ENCODE measurements at places on chromosomes 7 and 10.

- no peak for DNase-seq
Measured at GRCh38 chr10:119342335-119342734, 135.0 kb downstream of the GRK5 start.

GRCh38 chr7:87199700-87200450, 19.7 kb downstream of the TMEM243 start:
- no peak for DNase-seq

- DNase-seq: no peak
Measured at GRCh38 chr7:11228515-11228914, 254.8 kb downstream of the PHF14 start.

GRCh38 chr10:69943292-69943820, 109.3 kb upstream of the MACROH2A2 start:
- DNase-seq: no peak

DNA sequence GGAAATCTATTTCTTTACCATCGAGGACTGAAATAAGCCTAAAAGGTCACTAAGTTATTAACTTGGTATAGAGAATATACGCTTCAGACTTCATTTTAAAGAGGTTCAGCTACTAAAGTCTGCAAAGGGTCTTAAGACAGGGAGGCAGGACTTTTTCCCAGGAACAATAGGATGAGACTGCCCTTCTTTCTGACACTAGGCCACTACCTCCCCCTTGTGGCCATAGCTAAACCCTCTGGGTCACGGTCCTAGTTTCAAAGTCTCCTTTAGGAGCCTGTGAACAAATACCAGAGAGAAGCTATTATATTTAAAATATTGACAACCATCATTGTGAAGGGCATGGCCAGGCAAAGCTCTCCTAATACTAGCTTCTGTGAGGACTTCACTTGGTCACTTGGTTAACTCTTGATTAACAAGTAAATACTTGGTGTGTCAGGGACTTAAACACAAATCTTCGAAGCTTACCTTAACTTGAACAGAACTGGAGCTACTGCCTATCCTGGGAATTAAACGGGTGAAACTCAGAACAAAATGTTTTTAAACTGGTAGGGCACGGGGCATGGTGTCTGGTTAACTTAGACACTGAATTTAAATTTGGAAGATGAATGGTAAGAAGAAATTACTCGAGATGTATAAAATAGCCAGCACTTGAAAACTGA, 75.6 kb downstream of the CCDC6 start:
- DNase-seq: peak; percentile 44

DNA sequence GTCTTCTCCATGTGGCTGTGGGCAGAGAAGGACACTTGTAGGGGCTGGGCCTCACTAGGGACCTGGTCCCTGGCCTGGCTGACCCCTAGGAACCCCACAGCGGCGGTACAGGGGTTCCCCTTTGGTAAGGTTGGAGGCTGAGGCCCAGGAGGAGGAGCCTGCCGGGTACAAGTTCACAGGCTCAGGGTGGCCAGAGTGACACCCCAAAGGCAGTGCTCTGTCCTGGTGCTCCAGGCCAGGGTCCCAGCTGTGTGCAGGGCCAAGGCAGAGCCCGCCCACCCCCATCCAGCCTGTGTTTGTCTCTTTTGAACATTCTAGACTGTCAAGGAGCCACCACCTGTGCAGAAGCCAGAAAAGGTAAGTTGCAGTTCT, 23.3 kb downstream of the ANTXRL start:
- DNase-seq: no peak

DNA sequence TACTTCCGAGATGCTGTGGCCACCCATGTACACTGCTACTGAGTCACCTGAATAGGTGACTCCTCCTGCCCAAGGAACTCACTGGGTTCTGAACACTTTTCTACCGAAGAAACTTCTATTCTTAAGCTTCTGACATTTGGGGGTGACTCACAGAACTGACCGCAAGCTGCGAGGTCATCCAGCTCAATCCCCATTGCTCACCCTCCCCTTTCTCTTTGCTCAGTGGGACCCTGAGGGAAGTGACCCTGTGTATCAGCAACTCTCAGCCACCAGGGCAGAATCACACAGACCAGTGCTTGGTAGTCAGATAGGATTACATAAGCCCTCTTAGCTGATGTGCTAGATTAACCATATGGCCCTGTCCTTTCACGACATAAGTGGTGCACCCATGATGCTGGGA, 46.3 kb downstream of the INSYN2A start:
- no peak for DNase-seq

DNA sequence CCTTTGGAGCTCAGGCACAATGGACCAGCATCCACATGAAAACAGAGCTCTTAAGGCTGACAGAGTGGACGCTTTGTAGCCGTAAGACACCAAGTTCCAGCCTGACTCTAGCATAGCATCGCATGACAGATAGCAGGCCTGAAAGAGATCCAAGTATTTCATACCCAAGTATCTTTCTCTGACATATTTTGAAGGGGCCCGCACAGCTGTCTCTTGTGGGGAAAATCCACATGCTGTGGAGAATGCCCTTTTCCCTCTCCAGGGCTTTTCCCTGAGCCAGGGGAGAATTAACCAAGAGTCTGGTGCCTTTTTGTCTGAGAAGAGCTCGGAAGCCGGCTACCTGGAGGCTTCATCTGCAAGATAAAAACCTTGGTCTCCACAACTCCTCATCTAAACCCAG, 51.0 kb downstream of the CFAP46 start:
- no peak for DNase-seq

GRCh38 chr7:78760620-78761355, 692.7 kb downstream of the MAGI2 start:
- DNase-seq: no peak

- peak; percentile 89 for DNase-seq
Measured at GRCh38 chr7:33040803-33041516, 21.6 kb downstream of the NT5C3A start.

- DNase-seq: no peak
Measured at GRCh38 chr10:104622175-104622574, 18.9 kb upstream of the SORCS3 start.

GRCh38 chr10:8138471-8138870, 84.0 kb downstream of the GATA3 start:
- DNase-seq: no peak

DNA sequence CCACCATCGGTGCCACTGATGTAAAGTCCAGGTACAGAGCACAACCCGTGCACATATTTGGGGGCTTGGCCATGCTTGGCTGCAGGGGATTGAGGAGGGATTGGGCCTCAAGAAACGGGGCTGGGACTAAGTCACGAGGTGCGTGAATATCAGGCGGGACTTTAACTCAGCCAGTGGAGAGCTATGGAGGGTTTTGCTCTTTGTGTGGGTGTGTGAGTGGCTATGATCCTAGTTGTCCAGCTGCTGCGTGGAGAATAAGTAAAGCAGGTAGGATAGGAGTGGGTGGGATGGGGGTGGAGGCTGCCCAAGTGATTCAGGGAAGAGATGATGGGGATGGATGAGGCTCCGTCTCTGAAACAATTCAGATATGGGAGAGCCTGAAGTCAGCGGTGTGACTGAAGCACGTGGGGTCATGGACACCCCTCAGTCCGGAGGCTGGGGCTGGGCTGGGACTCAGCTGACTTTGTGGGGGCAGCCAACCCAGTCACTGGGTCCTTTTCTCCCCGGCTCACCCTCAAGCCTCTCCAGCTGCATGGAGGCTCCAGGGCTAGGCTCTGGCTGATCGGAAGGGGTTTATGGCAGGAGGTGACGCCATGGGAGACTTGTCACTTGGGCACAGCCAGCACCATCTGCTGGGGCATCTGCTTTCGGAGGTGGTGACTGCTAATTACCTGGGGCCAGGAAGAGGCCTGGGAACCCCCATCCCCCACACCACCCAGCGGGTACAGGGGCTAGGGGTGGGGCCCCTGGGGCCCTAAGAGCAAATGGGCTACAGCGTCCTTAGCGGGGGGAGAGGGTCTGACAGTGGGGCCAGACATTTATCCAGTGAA, 1.7 kb upstream of the LFNG start:
- no peak for DNase-seq

GRCh38 chr7:151964951-151965350, 8.7 kb downstream of the GALNTL5 start:
- DNase-seq: no peak

DNA sequence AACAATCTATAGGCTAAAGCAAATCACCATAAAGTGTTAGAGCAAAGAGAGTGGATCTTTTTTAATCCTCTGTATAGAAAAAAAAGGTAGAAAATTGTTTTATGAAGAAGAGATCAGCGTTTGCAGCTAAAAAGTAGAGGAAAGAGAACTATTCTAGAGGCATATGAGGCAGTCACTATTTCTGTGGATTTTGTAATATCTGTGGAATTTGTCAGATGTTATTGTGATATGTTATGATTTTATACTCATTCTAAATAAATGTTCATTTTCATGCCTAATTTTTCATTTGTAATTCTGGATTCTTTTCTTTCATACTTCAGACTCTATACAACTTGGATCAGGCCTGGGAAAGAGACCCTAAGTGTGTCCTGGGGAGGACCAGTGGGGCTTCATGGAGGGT, 295.0 kb upstream of the LYZL1 start:
- no peak for DNase-seq

GRCh38 chr7:143381427-143382125, 431 bp downstream of the ZYX start:
- no peak for DNase-seq

GRCh38 chr10:92418221-92418620, 127.3 kb downstream of the MARCHF5 start:
- no peak for DNase-seq
